ENCODE measurements at places on chromosomes 5 and 9.

DNA sequence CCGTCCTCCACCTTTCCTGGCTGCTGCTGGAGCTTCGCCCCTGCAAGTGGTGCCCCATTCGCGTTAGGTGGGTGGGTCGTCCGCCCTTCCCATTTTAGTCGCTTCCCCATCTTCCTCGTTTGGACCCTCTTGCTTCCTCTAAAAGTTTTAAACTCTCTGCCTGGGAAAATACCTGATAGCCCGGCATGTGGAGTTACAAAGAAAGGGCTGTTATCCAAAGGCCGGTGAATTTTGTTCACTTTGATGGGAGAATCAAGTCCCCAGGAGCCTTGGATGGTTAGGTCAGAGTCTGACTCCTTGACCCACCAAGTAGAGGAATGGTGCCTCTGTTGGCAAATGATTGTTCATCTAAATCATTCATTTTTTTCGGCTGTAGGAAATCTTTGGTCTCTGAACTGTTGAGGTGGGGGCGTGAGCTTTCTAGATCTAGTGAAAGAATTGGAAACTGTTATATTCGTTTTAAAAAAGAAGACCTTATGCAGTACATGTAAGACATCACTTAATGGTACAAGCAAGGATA lies 29.5 kb upstream of the APC start:
- no peak for DNase-seq

DNA sequence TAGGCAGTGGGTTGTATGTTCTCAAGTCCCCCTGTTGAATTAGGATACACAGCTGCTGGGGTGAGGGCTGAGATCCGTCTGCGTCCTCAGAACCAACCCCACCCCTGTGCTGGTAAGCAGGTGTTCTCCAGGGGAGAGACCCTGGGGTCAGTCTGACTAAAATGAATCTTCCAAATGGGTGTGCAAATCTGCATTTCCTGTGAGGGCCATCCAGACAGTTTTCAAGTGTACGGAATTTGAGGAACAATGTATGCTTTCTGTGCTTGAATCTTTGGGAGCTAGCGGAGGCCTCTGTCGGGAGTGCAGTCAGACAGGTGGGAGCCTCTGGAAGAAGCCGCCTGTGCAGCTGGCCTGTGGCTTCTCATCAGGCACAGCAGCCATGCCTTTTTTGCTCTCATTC lies 122.9 kb downstream of the MACROH2A1 start:
- no peak for DNase-seq

DNA sequence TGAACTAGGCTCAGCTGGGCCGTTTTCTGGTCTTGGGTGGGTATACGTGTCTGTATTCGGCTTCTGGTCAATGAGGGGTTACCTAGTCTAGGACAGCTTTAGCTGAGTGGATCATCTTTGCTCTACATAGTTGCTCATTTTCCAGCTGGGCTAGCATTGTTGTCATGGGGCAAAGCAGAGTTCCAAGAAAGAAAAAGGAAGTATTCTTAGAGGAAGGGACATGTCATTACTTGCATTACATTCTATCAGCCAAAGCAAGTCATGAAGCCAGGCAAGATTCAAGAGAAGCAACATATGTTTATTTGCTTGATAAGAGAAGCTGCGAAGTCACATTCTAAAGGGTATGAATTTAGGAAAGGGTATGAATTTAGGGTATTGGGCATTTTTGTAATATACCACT lies 396.5 kb downstream of the ZNF608 start:
- DNase-seq: no peak

GRCh38 chr5:28691526-28691925 lies 1653.1 kb upstream of the CDH9 start:
- no peak for DNase-seq

GRCh38 chr9:126695701-126696400 lies 82.1 kb downstream of the LMX1B start:
- DNase-seq: no peak

GRCh38 chr9:89524963-89525362 lies 27.1 kb upstream of the SEMA4D start:
- DNase-seq: no peak

- DNase-seq: no peak
Observed at GRCh38 chr5:174945853-174946252, 221.5 kb downstream of the MSX2 start.

DNA sequence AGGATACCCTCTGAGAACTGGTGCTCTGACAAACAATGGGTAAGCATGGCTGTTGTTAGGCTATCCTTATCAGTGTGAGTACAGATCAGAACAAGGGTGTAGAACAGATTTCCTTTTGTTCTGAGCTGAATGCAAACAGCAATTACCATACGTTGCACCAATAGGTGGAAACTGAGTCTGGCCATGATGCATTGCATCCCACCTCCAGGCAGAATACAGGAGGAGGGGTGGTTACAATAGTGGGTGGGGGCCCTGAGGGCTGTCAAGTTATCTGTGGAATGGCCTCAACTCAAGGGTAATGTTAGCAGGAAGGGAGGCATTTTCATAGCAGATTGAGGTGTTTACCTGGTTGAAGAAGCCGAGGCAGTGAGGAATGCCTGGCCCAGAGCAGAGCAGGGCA lies 54.3 kb upstream of the GLRX start:
- DNase-seq: no peak

- no peak for DNase-seq
Observed at GRCh38 chr5:151904909-151905308, 19.7 kb downstream of the GLRA1 start.

DNA sequence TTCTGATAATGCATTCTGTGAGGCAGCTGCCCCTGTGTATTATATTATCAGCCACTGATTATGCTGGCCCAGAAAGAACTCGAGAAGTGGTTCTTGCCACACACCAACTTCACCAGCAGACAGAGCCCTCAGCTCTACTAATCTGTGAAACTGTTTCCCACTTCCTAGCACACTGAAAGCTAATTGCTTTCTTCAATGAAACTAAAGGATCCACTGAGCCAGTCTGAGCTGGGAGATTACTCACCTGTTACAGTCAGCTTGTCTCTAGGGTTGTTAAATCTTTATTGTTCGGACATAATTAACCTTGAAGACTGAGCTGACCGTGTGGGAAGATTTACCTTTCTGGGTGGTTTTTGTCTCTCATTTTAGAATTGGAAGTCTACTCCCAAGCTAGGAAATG lies 263.2 kb downstream of the KCTD16 start:
- no peak for DNase-seq

- DNase-seq: no peak
Observed at GRCh38 chr5:158511454-158511853, 588.3 kb downstream of the EBF1 start.

GRCh38 chr5:143828710-143829109 lies 16.7 kb downstream of the HMHB1 start:
- no peak for DNase-seq

DNA sequence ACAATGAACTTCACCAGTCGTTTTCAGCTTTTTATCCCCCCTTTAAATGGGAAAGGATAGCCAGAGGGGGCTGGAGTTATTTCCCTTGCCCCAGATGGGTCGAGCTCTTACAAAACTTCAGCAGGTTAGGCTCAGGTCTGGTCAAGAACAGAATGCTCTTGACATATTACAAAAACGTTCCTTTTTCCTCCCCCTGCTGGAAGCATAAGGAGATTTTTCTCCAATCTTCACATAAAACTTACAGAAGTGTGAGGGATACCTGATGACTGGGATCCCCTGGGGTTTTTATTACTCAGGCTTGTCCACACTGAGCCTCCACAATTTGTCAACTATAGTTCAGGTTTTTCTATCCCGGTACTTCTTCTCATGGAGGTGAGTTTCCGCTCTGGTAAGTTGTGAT lies 60.8 kb downstream of the CSF2 start:
- no peak for DNase-seq

DNA sequence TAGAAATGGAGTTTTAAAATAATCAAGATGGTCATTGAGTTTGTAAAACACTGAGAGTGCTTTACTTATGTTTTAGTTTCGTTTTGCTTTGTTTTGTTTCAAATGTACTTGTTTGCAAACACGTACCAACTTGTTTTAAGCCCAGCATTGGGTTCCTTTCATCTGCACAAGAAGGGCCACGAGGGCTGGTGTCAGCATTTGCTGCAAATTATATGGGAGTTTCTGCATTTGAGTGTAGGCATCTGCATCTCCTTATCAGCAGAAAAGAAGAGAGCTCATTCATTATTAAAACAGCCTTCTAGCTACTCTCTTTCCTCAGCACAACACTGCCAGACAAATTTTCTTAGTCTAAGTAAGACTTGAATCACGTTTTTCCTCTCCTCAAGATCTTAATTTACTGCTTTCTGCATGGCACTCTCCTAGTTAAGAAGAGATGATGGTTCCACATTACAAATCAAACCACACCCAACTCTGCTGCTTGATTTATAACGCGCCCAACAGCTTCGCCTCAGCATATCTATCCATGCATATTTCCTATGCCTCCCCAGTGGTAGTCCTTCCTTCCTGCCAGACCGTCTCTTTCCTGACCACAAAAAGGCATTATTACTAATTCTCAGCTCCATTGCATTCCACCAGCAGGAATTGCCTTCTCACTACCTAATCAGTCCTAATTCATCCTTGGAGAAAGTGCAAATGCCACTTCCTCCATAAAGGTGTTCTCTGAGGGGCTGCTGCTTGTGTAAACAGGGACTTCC lies 95.2 kb upstream of the CAST start:
- DNase-seq: no peak

- no peak for DNase-seq
Observed at GRCh38 chr9:93148721-93149120, 14.7 kb upstream of the NINJ1 start.

GRCh38 chr5:173392-174290 lies 17.7 kb upstream of the LRRC14B start:
- DNase-seq: no peak

GRCh38 chr9:115957585-115957984 lies 196.0 kb upstream of the PAPPA start:
- DNase-seq: no peak

GRCh38 chr5:154652746-154653417 lies 102.3 kb upstream of the LARP1 start:
- no peak for DNase-seq

- DNase-seq: no peak
Observed at GRCh38 chr5:37435261-37435660, 56.1 kb downstream of the WDR70 start.

- no peak for DNase-seq
Observed at GRCh38 chr9:17894501-17895160, 315.8 kb downstream of the SH3GL2 start.

- DNase-seq: no peak
Observed at GRCh38 chr9:34387239-34387638, 10.5 kb upstream of the MYORG start.

DNA sequence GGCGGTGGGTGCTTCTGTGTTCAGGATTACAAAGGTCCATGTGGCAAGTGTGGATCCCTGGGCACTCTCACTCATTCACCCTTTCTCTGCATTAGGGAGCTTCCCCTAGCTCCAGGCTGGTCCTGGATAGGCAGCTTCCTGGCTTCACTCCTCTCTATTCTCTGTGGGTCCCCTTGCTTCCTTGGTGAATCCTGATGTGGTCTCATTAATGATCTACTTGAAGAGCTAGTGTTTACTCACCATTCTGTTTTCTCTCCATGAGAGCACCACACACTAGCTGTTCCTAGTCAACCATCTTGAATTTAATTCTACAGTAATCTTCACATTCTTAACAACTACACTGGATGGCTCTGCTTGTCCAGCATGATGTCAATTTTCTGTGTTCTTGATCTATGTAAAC lies 90.0 kb upstream of the PLPPR1 start:
- DNase-seq: no peak

DNA sequence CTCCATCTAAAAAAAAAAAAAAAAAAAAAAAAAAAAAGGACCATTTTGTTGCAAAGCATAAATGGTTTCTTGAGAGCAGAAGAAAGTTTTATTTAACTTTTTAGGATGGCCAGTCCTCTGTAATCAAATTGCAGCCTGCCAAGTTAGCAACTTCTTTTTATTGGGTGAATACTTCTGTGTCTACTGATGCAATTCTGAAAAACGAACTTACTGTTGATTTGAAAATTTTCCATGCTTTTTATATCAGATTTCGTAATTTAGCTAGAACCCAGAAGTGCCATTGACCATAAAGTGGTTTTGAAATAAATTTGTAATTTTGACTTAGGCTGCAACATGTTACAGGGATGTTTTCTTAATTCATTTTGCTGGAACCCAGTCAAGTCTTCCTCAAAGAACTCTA lies 269.1 kb upstream of the ACTBL2 start:
- DNase-seq: no peak

- no peak for DNase-seq
Observed at GRCh38 chr9:131276094-131276888, at the start of gene FAM78A. Gene FAM78A, minus strand, starts transcription at chr9:131276510. Its CDS starts 331 bp downstream, at chr9:131276179.

DNA sequence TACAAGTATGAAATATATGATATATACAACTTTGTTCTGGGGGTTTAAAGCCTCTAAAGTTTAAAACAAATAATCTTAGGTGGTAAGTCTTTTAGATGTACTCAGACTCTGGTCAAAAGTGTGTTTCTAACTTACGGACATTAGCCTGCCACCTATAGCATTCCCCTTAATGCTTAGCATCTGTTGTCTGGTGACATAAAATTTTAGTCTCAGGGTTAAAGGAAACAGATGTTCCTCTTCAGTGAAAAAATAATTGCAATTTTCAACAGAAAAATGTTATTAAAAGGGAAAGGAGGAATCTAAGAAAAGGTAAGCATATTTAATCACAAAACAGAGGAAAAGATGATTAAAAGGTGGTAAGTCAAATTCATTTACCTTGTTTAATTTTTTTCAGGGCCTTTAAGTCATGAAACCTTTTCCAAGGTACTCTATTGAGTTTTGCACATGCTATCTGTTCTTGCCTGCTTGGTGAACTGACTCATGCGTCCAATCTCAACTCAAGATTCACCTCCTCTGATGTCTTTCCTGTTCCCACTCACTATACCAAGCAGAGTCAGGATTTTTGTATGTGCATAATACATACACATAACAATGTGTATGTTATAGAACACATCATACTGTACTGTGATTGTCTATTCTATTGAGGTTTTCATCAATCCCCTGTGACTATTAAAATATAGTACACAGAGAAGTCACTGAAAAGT lies 7.9 kb downstream of the TMEM167A start:
- DNase-seq: no peak

GRCh38 chr9:126347911-126348760 lies 21.5 kb downstream of the MVB12B start:
- no peak for DNase-seq

GRCh38 chr9:77588271-77588937 lies 59.7 kb downstream of the GNA14 start:
- DNase-seq: no peak

GRCh38 chr5:77139001-77139400 lies 51.9 kb upstream of the ZBED3 start:
- no peak for DNase-seq

DNA sequence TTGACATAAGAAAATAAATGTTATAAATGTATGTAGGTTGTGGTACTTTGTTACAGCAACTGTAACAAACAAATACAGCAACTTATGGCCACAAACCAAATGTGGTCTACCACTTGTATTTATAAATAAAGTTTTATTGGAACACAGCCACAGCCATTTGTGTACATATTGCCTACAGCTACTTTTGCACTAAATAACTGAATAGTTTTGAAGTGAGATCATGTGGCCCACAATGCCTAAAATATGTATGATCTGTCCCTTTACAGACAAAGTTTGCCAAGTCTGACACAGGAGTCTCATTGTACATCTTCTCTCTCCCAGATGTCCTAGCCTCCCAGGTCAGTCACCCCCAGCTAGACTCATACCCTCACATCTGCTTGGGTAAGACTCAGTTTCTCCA lies 283.6 kb upstream of the PRDM9 start:
- no peak for DNase-seq

All from activated CD4-positive, alpha-beta T cell treated with anti-CD3 and anti-CD28 coated beads for 1 hour (primary cell).